HFF-Myc (cell line): ENCODE measurements at places on chromosomes 16 and 17.

- no peak for DNase-seq
Measured at GRCh38 chr17:75524970-75525805, at the start of gene LLGL2. Gene LLGL2, plus strand, starts transcription at chr17:75525697. Its CDS starts 17,730 bp downstream, at chr17:75543427.

- DNase-seq = no peak
Measured at GRCh38 chr17:64153565-64154312, 23.8 kb upstream of the ERN1 start.

DNA sequence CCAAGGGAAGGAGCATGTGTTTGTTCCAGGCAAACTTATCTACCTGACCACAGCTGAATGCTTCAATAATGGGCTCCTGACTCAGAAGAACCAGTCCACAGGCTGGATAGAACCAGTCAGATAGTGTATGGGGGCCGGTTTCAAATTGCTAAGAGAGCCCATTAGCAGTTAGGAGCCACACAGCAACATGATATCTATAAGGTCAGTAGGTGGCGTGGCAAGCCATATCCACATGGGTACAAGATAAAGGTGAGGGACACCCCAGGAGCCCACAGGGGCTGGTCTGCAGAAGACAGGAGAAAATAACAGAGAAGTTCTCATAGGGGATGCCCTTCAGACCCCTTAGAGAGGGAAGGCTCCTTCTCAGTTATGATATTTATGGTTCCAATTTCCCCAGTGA lies 31.6 kb upstream of the CDRT15 start:
- no peak for DNase-seq

DNA sequence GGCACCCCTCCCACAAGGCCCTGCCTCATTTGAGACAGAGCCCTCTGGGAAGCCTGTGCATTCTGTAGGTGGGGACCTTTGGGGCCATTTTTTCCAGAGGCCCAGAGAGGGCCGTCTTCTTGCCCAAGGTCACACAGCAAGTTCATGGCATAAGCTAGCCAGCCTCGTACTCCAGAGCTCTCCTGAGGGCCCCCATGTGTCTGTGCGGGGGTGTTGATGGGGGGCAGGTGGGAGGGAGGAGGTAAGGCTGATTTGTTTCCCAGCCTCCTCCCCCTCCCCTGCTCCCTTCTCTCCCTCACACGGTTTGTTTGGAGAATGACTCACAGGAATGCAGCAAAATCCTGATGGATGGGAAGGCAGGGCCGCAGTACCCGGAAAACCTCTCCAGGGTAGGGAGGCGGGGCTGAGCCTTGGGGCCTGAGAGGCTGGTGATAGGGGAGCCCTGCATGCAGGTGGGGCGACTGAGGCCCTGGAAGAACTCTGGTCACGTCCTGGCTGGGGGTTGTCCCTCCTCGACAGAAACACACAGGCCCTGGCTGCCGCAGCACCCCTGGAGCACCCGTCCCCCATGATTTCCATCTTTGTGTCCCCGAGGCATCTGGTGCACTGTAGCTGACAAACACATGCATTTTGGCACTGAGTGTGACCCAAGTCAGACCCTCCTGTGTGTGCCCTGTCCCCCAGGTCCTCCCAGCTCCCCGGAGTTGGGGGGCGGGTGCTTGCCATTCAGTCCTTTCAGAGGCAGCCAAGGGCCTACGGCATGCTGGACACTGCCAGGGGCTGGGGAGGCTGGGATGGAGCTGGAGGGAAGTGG lies 29.7 kb downstream of the RAI1 start:
- DNase-seq = peak; percentile 81

DNA sequence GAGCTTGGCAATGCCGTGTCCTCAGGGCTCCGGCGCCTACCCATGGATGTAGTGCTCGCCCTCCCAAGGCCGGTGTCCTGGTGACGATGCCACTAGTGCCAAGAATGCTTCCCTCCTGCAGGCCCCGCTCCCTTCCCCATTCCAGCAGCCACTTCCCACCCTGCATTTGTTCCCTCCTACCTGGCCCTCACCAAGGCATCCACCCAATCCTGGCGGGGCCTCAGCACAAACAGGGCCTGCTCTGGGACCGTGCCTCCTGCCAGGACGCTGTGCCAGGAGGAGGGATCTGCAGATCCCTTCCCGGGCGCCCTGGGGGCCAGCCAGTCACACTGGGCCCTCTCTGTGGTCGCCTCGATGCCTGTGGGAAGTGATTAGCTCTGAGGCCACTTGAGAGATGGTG lies 25.1 kb downstream of the ABR start:
- no peak for DNase-seq

DNA sequence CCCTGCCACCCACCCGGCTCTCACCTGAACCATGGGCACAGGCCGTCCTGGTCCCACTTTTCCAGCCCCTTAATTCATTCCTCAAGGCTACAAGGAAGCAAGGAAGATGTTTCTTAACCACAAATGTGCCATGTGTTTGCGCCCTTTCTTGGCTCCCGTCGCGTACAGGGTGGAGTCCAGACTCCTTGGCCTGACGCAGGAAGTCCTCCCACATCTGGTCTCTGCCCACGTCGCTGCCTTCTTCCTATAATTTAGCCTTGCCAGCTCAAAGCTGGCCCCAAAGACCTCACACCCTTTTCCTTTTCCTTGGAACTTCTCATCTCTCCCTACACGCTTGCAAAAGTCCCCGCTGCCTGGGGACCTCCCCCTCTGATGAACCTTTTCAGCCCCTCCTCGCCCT lies 38.8 kb upstream of the BHLHA9 start:
- DNase-seq = no peak

- DNase-seq = no peak
Measured at GRCh38 chr16:907842-908241, 62.9 kb downstream of the LMF1 start.

DNA sequence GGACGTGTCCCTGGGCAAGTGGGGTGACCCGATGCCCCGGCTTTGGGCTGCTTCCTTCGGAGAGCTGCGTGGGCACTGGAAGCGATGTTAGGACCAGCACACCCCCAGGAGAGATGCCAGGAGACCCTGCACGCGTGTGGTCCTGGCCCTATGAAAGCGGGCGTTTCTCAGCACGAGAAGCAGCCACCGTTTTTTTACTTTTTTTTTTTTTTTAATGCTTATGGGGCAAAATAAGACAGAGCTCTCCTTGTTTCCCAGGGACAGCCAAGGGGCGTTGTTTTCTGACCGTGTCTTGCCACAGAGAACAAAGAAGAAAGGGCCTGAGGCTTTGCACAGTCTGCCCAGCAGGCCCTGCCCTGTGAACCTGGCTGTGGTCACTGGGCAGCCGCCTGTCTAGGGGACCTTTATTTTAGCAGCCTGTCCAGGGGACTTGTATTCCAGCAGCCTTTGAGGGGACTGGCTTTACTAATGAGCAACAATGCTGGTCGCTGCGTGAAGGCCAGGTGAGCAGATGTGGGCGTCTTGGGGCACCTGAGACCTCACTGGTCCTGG lies 996 bp downstream of the SLC25A10 start:
- DNase-seq = no peak

- no peak for DNase-seq
Measured at GRCh38 chr17:12853921-12854320, 64.6 kb downstream of the ARHGAP44 start.

GRCh38 chr16:67990018-67990386 lies 9.3 kb downstream of the DPEP2 start:
- DNase-seq = no peak

- no peak for DNase-seq
Measured at GRCh38 chr17:43772877-43773648, 5.7 kb downstream of the DUSP3 start.

GRCh38 chr17:66032082-66032712 lies 159.7 kb downstream of the CEP112 start:
- no peak for DNase-seq

DNA sequence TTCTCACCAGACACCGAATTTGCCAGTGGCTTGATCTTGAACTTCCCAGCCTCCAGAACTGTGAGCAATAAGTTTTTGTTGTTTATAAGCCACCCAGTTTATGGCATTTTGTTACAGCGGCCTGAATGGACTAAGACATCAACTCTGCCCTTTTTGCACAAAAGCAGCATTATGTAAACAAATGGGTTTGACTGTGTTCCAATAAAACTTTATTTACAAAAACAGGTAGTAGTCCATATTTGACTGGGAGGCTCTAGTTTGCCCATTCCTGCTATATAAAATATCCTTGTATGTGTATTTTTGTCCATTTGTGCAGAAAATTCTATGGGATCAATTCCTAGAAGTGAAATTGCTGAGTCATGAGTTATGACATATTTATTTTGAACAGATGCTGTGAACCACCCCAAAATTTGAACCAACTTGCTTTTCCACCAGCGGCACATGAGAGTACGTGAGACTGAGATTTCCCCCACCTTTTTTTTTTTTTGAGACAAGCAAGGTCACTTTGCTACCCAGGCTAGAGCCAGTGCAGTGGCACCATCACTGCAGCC lies 21.3 kb upstream of the CLEC19A start:
- DNase-seq = no peak

- DNase-seq = no peak
Measured at GRCh38 chr17:52124561-52124960, 34.0 kb downstream of the CA10 start.

- no peak for DNase-seq
Measured at GRCh38 chr17:38619937-38620550, 14.3 kb upstream of the SRCIN1 start.

GRCh38 chr17:78127239-78127887 lies 1.2 kb downstream of the TMC6 start:
- DNase-seq = no peak

DNA sequence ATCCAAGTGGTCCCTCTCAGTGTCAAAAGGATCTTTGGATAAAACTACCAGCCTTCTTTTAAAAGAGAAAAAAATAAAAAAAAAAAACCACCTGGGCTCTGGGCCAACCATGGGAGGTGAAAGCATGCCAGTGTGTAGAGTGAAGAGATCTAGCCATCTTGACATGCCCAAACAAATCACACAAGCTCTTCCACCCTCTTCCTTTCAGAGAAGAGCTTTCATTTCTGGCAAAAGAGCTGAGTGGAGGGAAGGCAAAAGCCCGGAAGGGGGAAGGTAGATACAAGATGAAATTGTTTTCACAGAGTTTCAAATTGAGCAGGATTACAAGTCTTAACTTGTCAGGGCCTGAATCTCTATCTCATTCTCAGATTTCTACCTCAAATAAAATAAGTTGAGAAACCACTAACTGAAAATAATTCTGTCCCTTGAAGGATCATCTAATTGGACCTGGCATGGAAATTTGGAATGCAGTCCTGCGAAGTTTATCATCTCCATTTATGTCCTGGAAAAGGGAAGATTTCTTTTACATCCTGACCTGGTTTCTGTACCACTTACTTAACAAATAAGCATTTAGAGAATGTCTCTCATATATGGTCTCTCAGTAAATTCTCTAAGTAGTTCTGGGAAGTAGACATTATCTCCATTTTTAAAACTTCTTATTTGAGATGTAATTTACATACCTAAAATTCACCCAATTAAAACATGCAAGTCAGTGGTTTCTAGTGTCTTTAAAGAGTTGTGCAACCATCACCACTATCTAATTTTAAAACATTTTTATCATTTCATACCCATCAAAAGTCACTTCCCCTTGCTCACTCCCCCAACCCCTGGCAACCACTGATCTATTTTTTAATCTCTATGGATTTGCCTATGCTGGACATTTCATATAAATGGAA lies 93.7 kb downstream of the TANGO6 start:
- peak; percentile 27 for DNase-seq

DNA sequence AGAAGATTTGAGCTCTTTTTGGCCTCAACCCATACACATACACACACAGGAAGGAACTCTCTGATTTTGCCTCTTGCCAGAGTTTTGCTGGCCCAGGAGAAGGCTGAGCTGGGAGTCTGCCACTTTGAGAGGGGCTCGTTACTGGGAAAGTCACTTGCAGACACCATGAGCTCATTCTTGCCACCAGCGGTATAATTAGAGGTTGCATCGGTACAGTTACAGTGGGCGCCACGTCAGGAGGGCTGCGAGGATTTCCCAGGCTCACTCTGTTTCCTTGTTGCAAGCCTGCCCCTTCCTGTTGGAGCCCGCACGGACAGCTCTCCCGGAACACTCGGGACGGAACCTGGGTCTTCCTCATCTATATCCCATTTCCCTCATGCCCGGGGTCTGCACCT lies 3.1 kb upstream of the SDK2 start:
- no peak for DNase-seq

DNA sequence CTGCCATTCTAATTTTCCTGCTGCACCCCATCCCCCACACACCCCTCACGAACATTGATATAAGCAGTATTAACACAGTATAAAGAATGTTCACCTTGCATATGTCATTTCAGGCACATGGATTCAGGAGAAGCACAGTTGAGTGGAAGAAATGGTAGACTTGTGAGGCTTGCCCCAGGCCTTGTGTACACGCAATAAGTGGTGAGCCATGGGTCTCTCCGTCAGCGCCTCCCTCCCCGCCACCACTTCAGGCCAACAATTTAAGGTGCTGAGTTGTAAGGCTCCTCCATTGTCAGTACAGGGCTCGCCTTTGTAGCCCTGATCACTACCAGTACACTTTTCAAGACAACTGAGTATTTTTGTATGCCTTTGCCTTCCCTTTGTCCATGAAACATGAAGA lies 12.2 kb upstream of the CLEC18C start:
- DNase-seq = no peak

GRCh38 chr17:68460715-68461114 lies 3.4 kb upstream of the WIPI1 start:
- DNase-seq = no peak

GRCh38 chr17:49513044-49513395 lies 17.9 kb downstream of the NGFR start:
- no peak for DNase-seq

- no peak for DNase-seq
Measured at GRCh38 chr16:616733-617586, 13.8 kb upstream of the WFIKKN1 start.

DNA sequence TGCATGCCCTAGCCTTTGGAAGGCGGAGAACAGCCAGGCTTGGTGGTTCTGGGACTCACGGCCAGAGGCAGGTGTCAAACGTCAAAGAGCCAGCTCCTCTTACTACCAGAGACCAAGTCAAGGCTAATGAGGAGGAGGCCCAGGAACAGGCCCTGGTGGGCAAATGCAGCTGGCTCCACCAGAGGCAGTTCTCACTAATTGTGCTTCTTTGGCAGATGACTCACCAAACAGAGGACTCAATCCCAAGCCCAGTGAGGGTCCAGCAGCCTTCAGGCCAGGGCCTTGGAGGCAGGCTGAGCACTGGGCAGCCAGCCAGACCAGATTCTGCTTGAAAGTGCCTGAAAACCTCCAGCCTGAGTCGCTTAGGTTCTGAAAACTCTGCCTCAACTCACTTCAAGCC lies 336.5 kb upstream of the CDH5 start:
- peak; percentile 40 for DNase-seq

- DNase-seq = peak; percentile 24
Measured at GRCh38 chr17:33284022-33284421, 9.1 kb downstream of the ASIC2 start.

DNA sequence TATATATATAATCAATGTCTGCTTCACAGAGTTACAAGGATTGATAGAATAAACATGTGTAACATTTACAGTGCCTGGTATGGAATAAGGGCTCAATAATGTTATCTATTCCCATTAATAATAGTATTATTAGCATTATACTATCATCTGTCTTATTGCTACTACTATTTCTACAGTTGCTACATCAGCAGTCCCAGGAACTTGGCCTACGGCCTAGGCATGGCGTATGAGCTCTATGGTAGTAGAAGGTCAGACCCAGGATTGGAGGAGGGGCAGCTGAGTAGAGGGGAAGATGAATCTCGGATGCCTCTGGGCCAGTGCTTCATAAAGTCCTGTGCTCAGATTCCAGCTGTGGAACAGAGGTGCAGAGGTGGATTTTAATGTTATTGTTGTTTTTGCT lies 146.3 kb upstream of the TBX2 start:
- DNase-seq = no peak

GRCh38 chr17:27366437-27366836 lies 72.5 kb downstream of the WSB1 start:
- DNase-seq = no peak

- DNase-seq = no peak
Measured at GRCh38 chr16:56202036-56202435, 10.7 kb downstream of the GNAO1 start.

GRCh38 chr17:48642843-48643696 lies 16.9 kb upstream of the HOXB9 start:
- no peak for DNase-seq
